ENCODE measurements at places on chromosomes 16 and 17.
A peak's percentile ranks its signal among the peaks of the same experiment; 100 is the strongest.

- DNase-seq: no peak
Observed at GRCh38 chr16:74982256-74982655, 2.7 kb downstream of the WDR59 start.

GRCh38 chr16:386641-387156, 4.9 kb upstream of the PGAP6 start:
- no peak for DNase-seq

DNA sequence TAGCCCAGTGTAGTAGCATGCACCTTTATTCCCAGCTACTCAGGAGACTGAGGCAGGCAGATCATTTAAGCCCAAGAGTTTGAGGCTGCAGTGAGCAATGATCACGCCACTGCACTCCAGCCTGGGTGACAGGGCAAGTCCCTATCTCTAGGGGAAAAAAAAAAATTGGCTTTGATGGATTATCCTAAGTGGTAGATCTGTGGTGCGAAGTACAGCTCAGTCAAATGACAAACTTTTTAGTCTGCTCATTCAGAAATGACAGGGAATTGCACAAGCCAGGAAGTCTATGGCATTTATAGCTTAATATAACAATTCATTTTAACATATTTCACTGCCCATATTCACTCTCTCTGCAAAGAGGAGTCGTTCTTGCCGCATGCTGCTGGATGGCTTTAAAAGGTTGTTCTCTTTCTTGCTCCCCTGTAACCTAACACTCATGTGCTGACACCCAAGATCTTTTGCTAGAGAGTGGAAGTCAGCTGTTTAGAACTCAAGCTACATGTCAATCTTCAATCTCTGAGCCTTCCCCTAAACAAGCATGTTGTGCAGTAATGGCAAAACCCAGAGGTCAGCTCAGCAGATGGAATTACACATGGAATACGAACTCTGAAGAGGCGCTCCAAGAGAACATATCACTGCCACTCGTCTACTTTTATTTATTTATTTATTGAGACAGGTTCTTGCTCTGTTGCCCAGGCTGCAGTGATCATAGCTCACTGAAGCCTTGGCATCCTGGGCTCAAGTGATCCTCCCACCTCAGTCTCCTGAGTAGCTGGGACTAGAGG, 32.8 kb downstream of the RNF157 start:
- DNase-seq: no peak

GRCh38 chr17:76079956-76080767, 1.2 kb downstream of the ZACN start:
- DNase-seq: no peak

DNA sequence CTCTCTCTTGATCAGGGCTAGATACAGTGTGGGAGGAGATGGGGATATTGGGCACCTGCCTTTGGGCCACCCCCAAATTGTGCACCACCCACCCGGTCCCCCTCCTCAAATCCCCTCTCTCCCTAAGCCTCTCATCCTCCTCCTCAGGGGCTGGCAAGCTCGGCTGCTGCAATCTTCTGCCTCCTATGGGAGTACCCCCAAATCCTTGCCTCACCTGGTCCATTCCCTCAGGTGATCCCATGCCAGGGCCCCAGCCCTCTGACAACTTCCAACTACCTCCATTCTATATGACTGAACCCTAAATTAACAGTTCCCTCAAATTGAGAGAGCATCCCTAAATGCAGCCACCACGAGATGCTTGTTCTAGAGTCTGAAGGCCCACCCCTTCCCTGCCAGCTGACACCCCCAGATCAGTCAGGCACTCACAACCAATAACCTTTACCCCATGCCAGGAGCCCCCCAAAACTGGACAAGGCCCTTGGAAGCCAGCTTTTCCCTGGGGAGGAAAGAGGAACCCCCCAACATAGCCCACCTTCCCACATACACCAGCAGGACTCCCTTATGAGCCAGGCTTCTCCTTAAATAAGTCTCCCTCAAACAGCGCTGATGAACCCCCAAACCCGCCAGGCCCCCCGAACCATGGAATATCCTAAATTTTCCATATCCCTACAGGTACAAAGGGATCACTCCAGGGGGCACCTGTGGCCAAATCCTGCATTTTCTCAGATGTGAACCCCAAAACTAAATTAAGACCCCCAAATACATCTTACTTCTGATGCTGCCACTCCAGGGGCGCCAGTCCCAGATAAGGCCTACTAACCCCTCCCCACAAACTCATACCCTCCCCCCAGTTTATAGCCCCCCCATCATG, 3.2 kb downstream of the DLG4 start:
- no peak for DNase-seq

GRCh38 chr16:51707666-51708065, 556.6 kb upstream of the SALL1 start:
- no peak for DNase-seq

DNA sequence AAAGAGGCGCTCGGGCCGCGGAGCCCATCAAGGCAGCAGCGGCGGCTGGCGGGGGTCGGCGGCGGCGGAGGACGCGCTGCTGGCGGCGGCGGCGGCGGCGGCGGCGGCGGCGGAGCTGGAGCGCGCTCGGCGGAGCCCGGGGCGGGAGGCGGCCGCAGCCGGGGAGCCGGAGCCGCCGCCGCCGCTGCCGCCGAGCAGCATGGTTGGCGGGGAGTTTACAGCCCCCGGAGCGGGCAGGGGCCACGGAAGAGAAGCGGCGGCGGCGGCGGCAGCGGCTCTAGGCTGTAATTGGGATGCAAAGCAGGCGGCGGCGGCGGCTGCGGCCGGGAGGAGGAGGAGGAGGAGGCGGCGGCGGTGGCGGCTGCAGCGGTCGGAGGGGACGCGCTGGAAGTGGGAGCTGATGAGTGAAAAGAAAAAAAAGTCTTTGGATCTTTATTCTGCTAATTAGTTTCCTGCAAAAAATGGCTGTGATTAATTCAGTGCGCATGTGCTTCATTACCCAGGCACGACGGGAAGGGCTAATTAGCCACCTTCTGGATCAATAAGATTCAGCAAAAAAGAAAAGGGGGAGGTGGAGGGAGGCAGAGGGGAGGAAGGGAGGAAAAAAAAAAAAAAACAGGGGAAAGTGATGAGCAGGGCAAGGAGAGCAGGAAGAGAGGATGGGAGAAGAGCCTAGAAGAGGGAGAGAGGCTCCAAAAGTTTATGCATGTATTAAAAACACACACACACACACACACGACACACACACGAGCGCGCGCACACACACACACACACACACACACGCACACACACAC, 10.9 kb upstream of the ZFHX3 start:
- DNase-seq: no peak

DNA sequence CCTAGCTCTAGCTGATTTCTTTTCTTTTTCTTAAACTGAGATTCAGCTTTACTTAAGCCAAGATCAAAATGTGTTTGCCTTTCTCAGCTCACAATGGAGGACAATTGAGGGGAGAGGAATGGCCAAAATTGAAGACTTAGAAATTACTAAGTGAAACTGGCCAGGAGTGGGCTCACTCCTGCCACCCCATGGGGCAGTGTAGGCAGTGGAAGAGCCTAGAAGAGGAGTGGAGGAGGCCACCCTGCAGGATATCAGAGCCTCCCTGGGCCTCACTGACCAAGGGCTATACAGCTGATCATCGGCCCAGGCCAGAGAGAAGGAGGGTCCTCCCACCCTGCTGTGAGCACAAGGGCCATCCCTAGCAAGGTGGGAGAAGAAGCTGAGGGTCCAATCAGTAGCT, 119.8 kb downstream of the CCT6B start:
- DNase-seq: no peak

GRCh38 chr16:4682616-4683254, 10.6 kb upstream of the NUDT16L1 start:
- DNase-seq: peak; percentile 42

DNA sequence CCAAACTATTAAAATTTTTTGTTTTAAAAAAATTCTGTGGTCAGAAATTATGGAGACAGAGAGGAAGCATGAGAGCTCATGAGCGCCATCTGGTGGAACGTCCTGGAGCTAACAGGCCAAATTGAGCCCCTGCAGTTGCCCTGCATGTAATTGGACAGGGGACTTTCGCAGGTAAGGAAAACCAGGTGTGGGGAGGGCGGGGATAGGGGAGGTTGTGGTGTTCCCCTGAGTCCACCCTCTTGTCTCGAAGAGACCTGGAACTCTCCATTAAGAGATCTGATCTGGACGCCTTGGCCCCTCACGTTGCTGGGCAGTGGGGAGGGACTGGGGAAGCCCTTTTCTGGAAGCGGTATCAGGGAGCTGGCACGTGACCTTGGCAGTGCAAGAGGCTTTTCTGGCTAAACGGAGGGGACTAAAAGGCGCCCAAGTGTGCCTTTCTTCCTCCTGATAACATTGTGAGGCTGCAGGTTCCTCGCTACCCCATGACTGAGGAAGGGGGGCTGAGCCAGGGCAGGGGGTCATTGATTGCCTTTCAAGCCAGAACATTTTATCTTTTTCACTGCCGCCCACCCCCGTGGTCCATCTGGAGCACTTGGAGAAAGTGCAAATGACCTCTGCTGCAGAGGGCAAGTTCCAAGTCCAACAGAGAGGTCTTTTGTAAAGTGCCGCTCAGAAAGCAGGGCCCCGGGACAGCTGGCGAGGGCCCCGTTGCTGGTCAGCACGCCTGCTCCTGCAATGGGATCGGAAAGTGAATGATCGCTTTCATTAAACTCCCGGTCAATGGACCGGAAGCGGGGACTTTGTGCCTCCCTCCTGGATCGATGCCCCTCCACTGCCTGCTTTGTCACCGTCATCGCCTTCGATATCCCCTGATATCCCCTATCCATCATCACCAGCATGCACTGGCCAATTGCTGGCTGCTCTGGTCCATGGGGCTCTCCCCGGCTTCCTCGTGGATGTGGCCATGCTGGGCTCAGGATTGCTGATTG, 18.4 kb downstream of the PDILT start:
- DNase-seq: peak; percentile 57

DNA sequence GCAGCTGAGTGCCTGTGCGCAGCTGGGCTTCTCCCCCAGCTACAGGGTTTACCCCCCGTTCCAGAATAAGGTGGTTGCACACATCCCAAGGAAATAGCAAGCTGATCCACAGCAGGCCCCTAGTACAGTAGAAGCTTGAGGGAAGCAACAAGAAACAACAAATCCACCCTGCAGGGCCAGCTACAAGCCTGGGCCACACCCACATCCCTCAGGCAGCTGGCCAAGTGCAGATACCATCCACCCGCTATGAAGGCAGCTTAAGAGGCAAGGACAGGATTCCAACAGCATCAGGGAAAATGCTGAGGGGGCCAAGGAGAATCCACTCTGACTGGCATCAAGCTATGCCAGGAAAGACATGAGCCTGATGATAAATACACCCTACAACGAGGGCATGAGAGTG, 66.9 kb upstream of the RCVRN start:
- no peak for DNase-seq

- no peak for DNase-seq
Observed at GRCh38 chr17:13671341-13671740, 69.6 kb upstream of the HS3ST3A1 start.

- no peak for DNase-seq
Observed at GRCh38 chr16:75263963-75264445, 12.6 kb upstream of the BCAR1 start.

DNA sequence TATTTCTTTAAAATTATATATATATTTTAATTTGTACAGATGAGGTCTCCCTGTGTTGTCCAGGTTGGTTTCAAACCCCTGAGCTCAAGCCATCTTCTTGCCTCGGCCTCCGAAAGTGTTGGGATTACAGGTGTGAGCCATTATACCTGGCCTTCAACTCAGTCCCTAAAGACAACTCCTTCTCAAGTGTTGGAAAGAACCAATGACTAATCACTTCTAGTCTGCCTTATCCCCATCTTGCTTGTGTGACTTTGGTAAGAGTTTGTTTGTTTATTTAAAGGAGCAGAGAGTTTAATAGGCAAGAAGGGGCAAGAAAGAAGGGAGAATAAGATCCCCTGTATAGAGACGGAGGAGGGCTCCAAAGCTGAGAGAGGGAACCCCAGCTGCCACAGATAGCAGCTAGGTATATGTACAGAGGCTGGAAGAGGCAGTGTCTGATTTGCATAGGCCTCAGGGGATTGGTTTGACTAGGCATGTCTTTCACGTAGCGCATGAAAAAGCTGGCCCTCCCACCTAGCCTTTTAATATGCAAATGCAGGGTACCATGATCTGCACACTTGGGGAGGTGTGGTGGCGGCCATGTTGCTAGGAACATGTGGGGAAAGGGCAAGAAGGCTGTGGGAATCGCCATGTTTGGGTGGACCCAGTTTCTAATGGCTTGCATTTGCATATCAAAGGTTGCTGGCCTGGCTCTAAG, 21.5 kb downstream of the ABCC1 start:
- no peak for DNase-seq

GRCh38 chr16:84599521-84600202, 18.2 kb downstream of the COTL1 start:
- peak; percentile 75 for DNase-seq

- DNase-seq: no peak
Observed at GRCh38 chr17:9765322-9765721, 26.1 kb downstream of the DHRS7C start.

GRCh38 chr17:49993423-49994060, 1.5 kb downstream of the DLX3 start:
- peak; percentile 37 for DNase-seq

- no peak for DNase-seq
Observed at GRCh38 chr17:78271419-78272170, 40.2 kb downstream of the TMEM235 start.

DNA sequence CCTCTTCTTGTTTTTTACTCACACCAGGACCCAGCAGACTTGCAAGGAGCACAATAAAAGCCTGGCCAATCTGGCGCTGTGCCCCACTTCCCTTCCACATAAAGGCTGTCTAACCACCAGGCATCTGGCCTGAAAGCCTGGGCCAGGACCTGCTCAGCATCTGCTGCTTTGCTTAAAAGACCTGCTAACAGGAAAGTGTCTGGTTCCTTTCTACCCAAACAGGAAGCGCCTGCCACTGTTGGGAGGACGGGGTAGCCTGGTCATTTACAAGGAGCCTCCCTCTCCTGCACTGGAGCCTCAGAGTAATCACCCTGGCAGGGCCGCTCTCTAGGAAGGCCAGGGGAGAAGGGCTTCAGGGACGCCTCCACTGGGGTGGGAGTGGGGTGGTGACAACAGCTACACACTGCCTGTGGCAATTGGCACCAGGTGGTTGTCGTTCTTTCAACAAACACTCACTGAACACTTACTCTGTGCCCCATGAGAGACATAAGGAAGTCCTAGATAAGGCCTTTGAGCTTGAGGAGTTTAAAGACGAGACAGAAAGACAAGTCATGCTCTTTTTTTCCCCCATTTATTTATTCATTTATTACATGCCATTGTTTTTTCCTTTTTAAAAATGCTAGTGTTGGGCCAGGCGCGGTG, 6.3 kb upstream of the MMP28 start:
- no peak for DNase-seq

GRCh38 chr16:17342031-17342430, 128.7 kb downstream of the XYLT1 start:
- DNase-seq: no peak

GRCh38 chr17:60165223-60165622, 15.4 kb downstream of the CA4 start:
- no peak for DNase-seq

GRCh38 chr16:83781-84615, 6.0 kb downstream of the MPG start:
- no peak for DNase-seq

DNA sequence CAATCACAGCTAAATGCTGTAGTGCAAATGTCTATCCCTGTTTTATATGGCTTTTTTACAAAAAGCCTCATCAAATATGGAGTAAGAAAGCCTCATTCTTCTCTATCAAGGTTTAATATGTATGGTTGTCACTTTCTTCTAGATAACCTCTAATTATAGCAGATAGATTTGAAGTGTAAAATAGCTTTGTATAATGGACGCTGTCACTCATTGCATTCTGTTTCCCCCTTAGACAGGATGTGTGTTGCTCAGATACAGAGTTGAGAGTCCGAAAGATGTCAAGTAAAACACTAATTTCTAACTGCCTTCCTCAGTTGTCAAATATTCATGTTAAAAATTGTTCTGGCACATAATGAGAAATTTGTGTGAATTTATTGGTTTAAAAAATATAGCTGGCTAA, 88.0 kb downstream of the NLK start:
- no peak for DNase-seq

- no peak for DNase-seq
Observed at GRCh38 chr16:68486502-68487202, 38.3 kb upstream of the SMPD3 start.
